ENCODE measurements at places on chromosomes 3 and 15.

GRCh38 chr15:68028888-68029207 lies 25.3 kb upstream of the PIAS1 start:
- DNase-seq = no peak

- no peak for DNase-seq
These were observed 34.7 kb upstream of the SH3BP5 start for GRCh38 chr3:15367059-15367458.

DNA sequence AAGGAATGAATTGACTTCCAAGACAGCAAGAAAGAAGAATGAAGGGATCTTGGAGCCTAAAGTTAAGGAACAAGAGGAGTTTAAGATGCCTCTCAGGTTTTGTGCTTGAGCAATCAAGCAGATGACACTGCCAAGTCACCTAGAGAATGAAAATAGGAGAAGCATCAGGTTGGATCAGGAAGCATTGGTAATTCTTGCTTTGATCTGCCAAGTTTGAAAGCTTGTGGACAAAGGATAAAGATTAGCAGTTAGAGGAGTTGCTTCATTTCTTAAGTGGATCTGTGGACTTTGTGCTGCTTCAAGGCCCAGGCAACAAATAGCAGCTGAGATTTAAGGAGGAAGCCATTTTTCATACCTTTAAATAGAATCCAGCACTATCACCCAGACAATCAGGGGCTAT lies 35.6 kb downstream of the FRMD5 start:
- no peak for DNase-seq

DNA sequence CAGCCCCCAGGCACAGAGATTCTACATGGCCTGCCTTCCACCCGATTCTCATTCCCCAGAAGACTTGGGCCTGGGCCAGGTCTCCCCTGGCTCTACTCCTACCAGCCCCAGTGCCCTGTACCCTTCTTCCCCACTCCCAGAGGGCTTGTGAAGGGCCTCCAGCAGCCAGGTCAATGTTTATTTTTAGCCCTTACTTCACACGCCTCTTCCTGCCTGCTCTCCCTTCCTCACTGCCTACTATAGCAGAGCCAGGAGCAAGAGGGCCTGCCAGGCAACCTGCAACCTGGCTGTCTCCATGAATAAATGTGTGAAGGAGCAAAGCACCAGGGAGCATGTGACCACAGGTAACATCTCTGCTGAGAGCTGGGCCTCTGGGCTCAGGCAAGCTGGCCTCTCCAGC lies 26.4 kb upstream of the APEH start:
- no peak for DNase-seq

DNA sequence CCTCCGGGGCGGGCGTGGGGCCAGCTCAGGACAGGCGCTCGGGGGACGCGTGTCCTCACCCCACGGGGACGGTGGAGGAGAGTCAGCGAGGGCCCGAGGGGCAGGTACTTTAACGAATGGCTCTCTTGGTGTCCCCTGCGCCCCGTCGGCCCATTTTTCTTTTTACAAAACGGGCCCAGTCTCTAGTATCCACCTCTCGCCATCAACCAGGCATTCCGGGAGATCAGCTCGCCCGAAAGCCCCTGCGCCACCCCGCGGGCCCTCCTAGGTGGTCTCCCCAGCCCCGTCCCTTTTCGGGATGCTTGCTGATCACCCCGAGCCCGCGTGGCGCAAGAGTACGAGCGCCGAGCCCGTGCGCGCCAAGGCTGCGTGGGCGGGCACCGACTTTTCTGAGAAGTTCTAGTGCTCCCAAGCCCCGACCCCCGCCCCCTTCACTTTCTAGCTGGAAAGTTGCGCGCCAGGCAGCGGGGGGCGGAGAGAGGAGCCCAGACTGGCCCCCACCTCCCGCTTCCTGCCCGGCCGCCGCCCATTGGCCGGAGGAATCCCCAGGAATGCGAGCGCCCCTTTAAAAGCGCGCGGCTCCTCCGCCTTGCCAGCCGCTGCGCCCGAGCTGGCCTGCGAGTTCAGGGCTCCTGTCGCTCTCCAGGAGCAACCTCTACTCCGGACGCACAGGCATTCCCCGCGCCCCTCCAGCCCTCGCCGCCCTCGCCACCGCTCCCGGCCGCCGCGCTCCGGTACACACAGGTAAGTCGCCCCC lies at the start of gene THBS1:
Gene THBS1, plus strand, starts transcription at position 595 of the 757 bp plus-strand sequence. CDS start 779 bp downstream, outside the sequence.
- DNase-seq = peak; percentile 39

- no peak for DNase-seq
These were observed 96.7 kb downstream of the LSM3 start for GRCh38 chr3:14274999-14275961.

- DNase-seq = no peak
These were observed 21.4 kb downstream of the SECISBP2L start for GRCh38 chr15:49024840-49025239.

DNA sequence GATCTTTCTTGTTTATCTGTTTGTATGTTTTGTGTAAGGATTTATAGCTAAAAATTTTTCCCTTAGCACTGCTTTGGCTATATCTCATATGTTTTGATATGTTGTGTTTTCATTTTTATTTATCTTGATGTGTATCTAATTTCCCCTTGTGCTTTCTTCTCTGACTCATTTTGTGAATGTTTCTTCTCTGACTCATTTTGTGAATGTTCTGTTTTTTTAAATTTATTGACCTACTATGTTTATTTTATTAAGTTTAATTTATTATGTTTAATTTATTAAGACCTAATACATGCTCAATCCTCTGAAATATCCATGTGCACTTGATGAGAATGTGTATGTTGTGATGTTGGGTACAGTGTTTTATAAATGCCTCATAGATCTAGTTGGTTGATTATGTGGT lies 793.5 kb upstream of the CADM2 start:
- DNase-seq = no peak

GRCh38 chr3:170531657-170532335 lies 54.1 kb downstream of the SLC7A14 start:
- DNase-seq = no peak

DNA sequence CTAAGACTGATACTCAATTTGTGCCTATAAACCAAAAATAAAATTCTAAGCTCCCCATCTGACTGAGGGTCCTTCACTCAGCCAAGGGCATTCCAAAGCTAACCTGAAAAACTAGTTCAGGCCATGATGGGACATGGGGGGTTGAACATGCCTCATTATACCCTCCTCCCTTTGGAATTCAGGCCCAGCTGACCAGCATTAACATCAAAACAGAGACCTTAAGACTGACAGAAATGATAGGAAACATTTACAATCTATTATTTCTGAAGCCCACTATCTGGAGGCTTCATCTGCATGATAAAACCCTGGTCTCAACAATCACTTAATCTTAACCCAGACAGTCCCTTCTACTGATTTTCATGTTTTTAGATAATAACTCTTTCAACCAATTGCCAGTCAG lies 140.4 kb downstream of the ANO10 start:
- DNase-seq = no peak

GRCh38 chr15:100601163-100601562 lies 821 bp downstream of the LINS1 start:
- peak; percentile 9 for DNase-seq

- DNase-seq = no peak
These were observed 290.0 kb downstream of the TLE3 start for GRCh38 chr15:69807721-69808120.

DNA sequence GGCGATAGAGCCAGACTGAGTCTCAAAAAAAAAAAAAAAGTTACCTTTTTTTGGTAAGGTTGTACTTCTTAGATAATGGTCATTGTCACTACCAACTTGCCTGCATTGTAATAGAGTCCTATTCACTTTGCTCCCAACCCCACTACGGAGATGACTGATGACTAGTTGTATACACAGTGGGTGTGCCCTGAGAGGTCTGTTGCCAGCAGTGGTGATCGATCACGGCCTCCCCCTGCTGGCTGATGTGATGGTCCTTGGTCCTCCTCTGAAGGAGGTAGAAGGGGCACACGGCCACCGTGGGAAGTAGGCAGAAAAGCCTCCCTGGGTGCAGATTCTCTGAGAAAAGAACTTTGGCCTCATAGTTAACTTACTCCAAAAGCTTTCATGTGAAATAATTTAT lies 10.7 kb downstream of the GCNT3 start:
- DNase-seq = no peak

DNA sequence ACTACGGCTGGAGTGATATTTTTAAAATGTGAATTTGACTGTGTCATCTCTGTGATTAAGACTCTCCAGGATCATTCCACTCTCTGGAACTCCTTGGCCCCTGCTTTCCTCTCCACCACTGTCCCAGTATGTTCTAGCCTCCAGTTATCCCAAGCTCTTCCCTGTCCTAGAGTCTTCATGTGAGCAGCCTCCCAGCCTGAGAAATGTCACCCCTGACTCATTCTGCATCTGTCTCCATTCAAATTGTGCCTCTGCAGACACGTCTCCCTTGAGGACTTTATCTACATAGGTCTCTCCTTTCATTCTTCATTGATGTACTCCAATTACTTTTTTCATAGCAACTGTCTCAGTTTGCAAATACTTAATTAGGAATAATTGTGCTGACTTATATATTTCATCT lies 317.7 kb upstream of the ADAMTS9 start:
- no peak for DNase-seq

DNA sequence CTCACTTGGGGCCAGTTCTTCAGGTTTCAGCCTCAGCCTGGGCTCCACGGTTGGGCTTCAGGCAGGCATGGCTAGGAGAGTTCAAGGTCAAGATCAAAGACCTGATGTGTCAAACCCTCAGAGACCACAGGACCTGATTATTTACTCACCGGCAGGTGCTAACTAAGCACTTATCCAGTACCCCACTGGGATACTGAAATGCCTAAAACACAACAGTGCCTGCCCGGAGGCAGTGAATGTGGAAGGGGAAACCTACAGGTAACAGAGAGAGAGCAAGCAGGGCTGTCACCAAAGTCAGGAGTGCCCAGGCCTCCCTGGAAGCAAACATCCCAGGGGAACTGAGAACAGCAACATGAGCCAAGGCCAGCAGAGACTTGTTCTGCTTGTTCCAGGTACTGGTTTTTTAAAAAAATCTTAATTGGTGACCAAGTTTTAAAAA lies 6.7 kb downstream of the IDH2 start:
- DNase-seq = no peak

DNA sequence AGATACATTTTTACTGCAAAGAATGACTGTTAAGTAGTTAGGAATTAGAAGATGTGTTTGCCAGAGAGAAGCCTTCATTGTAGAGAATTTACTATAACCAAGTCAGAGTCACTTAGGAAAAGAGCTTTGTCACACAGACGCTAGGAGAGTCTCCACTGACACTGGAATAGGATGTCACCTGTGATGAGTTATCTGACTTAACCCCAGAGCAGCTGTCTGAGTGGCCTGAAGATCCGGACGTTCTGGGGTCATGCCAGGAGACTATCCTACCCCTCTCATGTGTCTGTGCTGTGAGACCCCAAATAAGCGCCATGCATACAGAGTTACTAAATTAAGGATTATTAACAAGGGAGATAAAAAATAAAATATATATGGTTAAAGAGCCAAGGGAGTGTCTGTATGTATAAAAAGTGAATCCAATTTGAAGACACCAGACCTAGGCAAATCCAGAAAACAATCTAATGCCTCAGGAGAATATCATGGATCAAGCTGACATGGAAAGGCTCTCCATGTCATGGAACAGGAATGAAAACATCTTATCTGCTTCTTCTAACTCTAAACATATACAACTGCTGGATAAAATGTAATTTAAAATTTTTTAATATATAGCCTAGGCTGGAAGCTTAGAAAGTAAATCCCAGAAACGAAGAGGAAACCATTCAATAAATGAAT lies 43.5 kb downstream of the ITGB5 start:
- no peak for DNase-seq

GRCh38 chr15:89860431-89860830 lies 33.4 kb downstream of the AP3S2 start:
- no peak for DNase-seq

DNA sequence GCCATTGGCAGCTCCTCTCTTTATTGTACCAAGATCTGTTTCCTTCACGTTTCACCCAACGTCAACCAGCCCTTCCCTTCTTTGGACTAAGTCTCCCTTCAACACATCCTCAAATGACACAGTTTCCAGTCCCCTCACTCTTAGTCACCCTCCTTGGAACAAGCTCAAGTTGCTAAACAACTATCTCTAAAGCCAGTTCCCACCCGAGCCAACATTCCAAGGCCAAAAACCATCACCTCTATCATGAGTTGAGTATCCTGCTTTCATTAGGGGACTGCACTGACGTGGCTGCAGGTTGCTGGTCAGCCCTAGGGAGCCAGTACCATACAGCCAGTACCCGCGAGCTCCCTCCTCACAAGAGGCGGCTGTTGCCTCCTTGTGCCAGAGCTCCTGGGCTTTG lies 73.8 kb downstream of the LIPC start:
- no peak for DNase-seq

- DNase-seq = no peak
These were observed 5.0 kb upstream of the SKIC8 start for GRCh38 chr15:78304216-78305066.

DNA sequence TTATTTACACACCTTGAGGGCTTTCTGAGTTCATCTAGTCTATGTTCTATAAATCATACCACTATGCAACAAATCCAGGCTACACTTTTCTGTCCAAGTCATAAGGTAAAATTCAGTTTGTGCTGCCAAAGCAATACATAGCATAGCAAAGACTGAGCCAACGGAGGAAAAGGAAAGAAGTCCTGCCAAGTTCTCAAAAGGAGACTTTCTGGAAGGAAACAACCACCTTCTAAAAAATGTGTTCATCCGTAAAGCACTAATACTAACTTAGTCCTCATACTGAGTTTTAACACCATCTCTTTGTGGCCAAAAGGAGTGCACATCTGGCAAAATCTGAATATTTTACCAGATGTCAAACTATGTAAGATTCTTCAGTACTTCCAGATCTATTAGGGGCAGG lies 620.2 kb downstream of the RBMS3 start:
- no peak for DNase-seq

- DNase-seq = no peak
These were observed 2.6 kb downstream of the ATP8B4 start for GRCh38 chr15:50116477-50116876.

DNA sequence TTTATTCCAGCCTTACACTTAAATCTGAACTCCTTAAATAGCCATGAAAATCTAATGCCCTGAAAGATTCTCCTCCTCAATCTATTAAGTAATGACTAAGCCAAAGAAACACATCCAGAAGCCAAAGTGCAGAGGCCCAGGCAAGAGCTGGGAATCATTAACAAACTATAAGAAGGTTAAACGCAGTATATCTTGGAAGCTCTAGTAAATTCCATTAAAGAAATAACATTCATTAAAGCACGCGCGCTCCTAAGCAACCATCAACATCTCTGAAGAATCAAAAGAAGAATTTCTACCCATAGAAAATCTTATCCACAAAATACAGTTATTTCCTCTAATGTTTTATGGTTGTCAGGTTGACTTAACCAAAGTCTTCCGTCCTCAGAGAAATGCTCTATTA lies 29.5 kb downstream of the MB21D2 start:
- DNase-seq = no peak

- peak; percentile 2 for DNase-seq
These were observed 858 bp downstream of the RBM5 start for GRCh38 chr3:50089609-50089945.

GRCh38 chr15:77584201-77584600 lies 48.5 kb downstream of the LINGO1 start:
- DNase-seq = no peak
